WERI-Rb-1 (cell line): ENCODE measurements at places on chromosomes 5 and 9.

DNA sequence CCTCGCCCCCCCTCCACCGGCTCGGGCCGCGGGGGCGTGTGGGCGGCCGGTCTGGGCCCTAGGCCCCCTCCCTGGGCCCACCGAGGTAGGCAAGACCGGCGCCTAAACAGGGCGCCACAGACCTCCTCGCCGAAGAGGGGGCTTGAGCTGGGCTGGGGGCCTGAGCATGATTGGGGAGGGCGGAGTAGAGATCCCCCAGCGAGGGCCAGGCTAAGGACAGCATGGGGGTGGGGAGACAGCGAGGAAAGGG, 108.9 kb downstream of the PSD2 start:
- DNase-seq, result no peak

- DNase-seq, result no peak
Observed at GRCh38 chr5:157306081-157306480, 40.2 kb downstream of the CYFIP2 start.

DNA sequence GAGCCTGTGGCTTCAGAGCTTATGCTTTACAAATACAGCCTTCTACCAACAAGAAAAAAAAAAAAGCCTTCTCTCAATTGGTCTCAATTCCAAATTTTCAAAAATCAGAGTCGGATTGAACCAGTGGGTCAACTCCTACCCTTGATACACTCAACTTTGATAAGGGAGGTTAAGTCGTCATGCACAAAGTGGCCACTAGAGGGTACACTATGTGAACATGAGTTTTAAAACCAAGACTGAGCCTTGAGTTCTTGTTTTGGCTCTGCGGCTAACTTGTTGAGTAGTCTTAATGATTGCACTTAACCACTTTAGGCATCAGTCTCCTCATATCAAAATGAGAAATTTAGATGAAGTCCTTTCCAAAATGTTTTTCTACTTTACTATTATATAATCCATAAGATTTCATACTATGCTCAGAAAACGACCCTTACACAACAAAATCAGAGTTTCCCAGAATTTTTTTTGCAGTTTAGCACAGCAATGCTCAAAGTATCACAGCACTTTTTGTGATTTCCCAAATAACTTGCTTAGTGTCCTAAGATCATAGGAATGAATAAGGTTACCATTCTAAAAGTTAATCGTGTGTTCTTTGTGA, 92.9 kb upstream of the MTAP start:
- DNase-seq, result peak; percentile 65

DNA sequence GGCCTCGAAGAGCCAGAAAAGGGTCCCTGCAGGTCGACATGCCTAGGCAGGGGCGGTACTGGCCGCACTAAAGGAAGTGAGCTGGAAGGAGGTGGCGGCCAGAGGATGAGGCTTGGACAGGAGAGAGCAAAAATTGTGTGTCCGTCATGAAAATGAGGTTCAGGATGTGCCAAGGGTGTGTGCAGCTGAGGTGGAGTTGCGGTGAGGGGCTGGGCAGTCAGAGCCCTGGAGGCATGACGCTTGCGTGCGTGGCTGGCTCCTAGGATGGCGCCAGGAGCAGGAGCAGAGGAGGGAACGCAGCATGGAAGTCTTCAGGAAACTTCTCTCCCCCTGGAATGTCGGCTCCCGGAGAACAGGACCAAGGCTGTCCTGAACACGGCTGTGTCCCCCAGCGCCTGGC, 5.5 kb upstream of the PDLIM7 start:
- DNase-seq, result no peak

DNA sequence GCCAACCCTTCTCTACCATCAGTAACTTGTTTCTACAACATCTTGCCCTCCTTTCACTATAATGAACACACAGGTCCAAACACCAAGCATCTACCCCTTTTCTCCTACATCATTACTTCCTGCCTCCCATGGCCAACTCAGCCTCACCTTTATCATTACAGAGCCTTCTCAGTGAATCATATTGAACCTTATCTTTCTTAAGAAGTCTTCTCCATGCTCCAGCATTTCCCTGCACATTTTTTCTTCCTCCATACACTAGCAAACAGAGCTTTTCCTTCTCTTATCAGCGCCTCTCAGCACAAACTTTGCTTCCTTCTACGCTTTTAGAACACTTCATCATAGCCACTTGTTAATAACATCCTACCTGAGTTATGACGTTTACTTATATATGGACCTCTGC, 148.2 kb downstream of the ARL15 start:
- no peak for DNase-seq

GRCh38 chr5:4630031-4630430, 510.1 kb upstream of the ADAMTS16 start:
- DNase-seq, result no peak

DNA sequence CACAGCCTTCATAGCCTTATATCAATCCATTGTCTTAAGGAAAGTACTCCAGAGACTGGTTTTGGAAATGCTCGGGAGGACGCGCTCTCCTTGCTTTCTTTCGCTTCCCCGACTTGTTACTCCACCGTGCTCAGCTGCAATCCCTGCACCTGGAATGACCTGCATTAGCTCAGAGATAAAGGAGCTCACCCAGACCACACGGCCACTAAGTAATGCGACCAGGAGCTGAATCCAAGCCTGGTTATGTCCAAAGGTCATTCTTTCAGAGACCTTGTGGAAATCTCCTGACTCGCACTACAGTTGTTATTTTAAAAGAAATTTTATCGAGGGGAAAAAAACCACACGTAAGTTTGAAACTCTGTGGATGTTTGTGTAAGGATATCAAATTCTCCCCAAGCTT, 135.3 kb upstream of the DPYSL3 start:
- DNase-seq, result peak; percentile 72

DNA sequence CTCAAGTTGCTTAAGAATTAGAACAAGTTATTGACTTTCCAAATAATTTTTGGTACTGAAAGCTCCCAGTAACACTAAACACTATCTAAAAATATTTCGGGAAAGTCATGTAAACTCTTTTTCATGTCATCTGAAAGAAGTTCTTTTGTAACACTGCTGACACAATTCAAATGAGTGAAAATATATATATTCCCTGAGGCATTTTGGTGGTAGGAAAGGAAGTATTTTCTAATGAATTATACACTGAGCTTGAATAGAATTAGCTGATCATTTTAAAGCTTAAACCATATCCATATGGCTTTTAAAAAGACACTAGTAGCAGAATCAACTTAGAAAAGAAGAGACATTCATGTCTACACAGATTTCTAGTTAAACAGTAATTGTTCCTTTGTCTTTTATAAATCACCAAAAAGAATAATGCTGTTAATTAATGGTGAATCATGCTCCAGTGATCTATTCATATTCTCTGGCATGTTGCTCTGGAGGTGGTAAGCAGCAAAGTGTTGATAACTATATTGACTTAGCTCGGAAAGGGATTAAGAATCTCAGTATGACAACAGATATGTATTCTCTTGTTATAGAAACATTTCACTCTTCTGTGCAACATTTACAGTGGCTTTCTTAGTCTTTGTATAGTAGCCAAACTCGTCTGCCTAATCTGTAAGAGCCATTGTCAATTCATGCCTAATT, 27.4 kb upstream of the RFX3 start:
- DNase-seq, result no peak

DNA sequence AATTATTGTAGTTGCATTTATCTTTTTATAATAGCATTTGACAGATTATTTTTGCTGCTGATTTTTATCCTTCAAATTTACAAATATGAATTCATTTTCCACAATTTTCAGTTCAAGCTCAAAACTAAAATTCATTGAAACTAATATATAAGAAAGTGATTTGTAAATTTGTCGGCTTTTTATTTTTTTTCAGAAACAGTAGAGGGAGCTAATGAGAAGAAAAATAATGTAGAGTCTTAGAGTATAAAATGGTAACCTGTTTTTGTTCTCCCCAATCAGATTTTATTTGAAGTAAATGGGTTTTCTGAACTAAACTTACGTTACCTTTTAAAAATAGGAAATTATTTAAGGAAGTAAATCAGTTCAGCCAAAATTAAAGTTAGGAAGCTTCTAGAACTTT, 19.2 kb downstream of the PRRC1 start:
- no peak for DNase-seq

GRCh38 chr5:89265511-89266179, 382.7 kb upstream of the MEF2C start:
- DNase-seq, result no peak

- DNase-seq, result no peak
Observed at GRCh38 chr5:172487671-172488070, 33.3 kb upstream of the SH3PXD2B start.

GRCh38 chr5:7659420-7659819, 191.5 kb downstream of the CFAP90 start:
- no peak for DNase-seq
